ENCODE measurements at places on chromosomes 16 and 17.

DNA sequence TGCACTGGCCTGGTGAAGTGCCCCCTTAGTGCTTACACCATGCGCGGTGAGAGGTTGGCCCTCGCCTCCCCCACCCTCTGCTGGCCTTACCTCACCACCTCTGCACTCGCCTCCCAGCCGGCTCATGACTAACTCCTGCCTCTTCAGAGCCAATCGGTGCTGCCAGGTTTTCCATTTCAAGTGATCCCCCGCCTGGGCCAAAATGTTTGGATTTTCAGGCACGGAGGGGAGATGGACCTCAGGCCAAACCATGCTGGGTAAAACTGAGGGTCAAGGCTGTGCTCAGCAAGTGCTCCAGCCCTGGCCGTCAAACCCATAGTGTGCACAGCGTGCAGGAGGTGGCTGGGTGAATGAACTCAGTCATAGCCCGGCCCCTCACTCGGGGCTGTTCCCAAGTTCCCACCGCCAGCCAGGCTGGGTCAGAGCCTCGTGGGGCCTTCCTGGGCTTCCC is 175.4 kb downstream of the SEC14L1 start:
- DNase-seq: no peak

- DNase-seq: no peak
Measured at GRCh38 chr16:11554053-11554452, 32.7 kb downstream of the LITAF start.

DNA sequence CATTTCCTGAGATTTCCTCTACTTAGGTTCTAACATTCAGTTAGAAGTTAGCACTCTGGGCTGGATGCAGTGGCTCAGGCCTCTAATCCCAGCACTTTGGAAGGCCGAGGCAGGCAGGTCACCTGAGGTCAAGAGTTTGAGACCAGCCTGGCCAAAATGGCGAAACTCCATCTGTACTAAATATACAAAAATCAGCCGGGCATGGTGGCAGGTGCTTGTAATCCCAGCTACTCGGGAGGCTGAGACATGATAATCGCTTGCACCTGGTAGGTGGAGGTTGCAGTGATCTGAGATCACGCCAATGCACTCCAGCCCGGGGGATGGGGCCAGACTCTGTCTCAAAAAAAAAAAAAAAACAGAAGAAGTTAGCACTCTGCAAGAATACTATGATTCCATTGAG is 1430.9 kb downstream of the CDH11 start:
- peak; percentile 28 for DNase-seq

DNA sequence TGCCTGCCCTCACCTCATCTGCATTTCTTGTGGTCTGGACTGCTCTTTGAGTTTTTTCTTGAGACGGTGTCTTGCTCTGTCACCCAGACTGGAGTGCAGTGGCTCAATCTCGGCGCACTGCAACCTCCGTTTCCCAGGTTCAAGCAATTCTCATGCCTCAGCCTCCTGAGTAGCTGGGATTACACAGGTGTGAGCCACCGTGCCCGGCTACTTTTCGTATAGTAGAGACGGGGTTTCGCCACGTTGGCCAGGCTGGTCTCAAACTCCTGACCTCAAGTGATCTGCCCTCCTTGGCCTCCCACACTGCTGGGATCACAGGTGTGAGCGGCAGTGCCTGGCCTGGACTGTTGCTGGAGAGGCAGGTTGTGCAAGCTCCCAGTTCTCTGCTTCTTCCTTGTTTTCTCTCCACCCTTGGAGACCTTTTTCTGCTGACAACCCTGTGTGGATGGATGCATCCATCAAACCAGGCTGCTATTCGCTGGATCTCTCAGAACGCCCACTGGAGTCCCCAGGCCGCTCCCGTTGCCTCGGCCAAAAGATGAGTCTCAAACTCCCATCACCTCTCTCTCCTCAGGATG is 22.7 kb upstream of the DBNDD1 start:
- no peak for DNase-seq

All from NCI-H524 (cell line).